ENCODE measurements at places on chromosomes 2 and 18.
A peak's percentile ranks its signal among the peaks of the same experiment; 100 is the strongest.

- no peak for DNase-seq
These were observed 117.6 kb upstream of the DTNA start for GRCh38 chr18:34592481-34592880.

- peak; percentile 87 for DNase-seq
These were observed 189.9 kb upstream of the NDUFV2 start for GRCh38 chr18:8912348-8913326.

GRCh38 chr18:50099725-50100407 is 95.1 kb downstream of the MYO5B start:
- peak; percentile 92 for DNase-seq

GRCh38 chr2:238970553-238971081 is 122.7 kb downstream of the TWIST2 start:
- DNase-seq = no peak

GRCh38 chr2:85503851-85504777 is 34.9 kb upstream of the MAT2A start:
- no peak for DNase-seq

- no peak for DNase-seq
These were observed 133.2 kb downstream of the ICOS start for GRCh38 chr2:204069804-204070203.

DNA sequence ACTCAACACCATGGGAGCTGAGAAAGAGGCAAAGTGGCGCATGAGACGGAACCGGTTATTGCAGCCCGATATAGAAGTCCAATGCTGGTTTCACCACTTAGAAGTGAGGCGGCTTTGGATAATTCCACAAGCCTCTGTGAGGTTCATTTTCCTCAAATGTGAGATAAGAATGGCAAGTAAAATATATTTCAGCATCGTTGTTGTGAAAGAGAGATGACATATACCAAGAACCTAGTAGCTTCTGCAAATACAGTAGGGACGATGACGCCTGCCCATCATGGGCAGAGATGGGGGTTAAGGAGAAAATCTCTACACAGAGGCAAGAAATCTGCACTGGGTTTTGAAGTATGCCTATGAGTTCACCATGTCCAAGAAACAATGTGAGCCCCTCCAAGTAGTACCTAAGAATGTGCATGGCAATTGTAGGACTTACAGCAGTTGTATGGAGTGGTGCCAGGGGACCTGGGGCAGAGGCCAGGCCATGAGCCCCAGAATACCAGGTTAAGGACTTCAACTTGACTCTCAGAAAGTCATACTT is 352.0 kb downstream of the RNF144A start:
- no peak for DNase-seq

- DNase-seq = no peak
These were observed 418.8 kb downstream of the ARHGAP15 start for GRCh38 chr2:143548032-143548431.

DNA sequence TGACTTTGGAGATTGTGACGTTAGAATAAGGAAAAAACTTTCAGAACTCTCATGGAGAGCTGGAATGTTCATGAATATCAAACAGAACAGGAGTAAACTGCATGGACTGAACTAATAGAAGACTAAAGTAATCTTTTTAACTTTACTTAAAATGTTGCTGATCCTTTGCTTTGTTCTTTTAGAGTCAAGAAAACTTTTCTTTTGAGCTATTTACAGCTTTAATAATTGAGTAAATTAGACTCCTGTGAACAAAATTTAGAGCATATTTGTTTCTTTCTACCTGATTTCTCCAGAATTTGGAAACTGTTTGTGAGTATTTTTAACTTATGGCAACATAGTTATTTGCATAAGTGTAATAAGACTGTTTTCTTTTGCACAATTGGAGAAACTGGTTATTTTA is 146.3 kb downstream of the CDCA7 start:
- DNase-seq = no peak

Data from NCI-H2171 treated with DMSO at 0.1 percent for 48 hours (cell line).